ENCODE measurements at places on chromosomes 12 and 14.

DNA sequence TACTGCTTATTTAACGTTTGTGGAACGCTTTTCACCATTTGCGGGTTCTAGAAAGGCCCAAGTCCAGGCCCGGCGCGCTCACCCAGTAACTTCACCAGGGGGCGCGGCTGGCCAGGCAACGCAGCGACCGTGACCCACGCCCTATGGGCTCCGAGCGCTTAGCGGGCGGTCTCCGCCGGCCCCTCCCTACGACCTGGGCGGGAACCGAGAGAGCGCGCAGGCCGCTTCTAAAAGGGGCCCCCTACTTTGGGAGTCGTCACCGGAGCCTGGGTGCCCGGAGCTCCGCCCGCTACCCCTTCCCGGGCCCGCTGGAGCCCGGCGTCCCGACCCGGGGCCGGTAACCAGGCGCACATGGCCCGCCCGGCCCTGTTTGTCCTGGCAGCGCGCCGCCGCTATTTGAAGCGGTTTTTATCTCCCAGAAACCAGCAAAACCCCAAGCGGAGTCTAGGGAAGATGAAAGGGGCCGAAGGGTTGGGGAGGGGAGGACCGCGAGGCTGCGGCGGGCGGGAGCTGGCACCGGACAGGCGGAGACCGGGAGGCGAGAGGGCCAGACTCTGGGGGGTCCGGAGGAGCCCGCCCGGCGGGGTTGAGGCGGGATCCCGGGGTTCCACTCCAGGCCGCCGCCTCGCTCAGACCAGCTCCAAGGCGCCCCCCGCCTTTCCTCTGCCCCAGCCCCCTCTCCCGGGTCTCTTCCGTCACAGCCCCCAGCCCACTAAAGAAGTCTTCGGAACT is 3.5 kb upstream of the AAAS start:
- DNase-seq = peak; percentile 93

DNA sequence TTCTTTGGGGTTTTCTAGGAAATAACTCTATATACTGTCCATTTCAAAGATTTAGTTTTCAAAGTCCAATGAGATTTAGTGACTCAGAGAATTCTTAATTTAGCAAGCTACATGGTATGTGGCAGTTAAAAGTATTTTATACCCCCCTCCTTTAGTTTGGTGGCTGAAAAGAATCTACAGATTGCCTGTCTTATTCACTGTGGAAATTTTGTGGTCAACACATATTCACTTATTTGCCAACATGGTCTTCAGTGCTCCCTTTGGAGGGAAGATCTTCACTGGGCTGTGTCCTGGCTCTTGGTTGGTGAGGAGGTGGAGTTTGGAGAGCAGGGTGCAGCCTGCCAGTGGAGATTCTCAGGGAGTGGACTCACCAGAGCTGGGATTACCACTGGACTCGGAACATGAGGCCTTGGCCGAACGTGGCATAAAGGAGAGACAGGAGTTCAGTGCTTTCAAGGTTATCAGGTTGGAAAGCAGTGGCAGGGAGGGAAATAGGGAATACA is 39.8 kb downstream of the SAMD4A start:
- DNase-seq = no peak

DNA sequence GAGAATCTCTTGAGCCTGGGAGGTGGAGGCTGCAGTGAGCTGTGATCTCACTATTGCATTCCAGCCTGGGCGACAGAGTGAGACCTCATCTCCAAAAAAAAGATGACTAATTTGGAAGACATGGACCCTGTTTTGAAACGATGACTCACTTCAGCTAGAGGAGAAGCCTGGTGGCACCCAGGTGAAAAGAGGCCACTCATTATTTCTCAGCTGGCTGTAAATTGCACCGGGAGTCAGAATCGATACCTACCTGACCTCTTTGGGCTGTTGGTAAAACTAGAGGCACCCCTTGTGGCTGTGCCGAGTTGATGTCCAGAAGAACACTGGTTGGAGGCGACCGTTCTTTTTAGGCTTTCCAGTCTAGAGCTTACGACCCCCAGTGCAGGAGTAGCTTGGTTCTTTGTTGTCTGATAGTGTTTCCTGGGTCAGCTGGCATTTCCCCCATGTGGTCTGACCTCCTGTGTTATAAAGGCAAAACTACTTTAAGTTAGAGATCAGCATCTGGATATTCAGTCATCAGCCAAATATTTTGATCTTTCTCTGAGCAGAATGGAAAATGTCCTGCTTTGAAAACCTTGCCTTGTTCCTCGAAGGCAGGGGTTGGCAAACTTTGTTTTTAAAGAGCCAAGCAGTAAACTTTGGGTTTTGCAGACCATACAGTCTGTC is 93.2 kb downstream of the CHST11 start:
- no peak for DNase-seq

DNA sequence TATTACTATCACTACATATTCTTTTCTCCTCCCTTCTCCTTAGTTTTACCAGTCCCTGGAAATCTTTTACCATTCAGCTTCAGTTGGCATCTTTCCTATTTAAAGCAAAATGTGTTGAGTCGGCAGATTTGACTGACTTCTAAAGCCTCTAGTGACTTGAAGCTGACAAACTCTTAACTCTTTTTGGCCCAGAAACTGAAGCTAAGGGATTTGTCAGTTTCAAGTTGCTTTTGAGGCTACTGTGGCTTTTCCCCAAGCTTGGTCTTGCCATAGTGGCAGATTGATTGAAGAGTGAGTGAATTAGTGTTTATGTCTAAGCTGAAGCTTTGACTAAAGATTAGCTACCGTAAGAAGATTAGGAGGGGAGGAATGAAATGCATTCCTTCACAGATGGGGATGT is 104.0 kb downstream of the ETNK1 start:
- DNase-seq = peak; percentile 59

DNA sequence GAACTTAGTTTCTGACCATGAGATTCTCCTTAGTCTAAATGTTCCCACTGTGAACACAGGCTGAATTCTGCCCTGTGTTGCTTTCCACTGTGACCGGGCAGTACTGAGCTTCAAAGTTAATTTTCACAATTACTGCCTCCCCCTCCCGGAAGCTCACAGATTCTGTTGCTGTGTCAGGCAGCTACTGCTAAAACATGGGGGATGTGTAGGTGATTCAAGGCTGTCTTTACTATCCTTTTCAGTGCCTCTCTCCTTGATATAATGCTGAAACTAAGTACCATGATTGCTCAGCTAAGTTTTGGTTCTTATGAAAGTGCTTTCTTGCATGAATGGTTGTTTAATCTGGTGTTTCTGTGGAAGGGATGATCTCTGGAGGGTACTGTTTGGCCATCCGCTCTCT is 428.3 kb upstream of the NOVA1 start:
- no peak for DNase-seq

GRCh38 chr12:114392909-114393308 is 13.0 kb downstream of the TBX5 start:
- no peak for DNase-seq

DNA sequence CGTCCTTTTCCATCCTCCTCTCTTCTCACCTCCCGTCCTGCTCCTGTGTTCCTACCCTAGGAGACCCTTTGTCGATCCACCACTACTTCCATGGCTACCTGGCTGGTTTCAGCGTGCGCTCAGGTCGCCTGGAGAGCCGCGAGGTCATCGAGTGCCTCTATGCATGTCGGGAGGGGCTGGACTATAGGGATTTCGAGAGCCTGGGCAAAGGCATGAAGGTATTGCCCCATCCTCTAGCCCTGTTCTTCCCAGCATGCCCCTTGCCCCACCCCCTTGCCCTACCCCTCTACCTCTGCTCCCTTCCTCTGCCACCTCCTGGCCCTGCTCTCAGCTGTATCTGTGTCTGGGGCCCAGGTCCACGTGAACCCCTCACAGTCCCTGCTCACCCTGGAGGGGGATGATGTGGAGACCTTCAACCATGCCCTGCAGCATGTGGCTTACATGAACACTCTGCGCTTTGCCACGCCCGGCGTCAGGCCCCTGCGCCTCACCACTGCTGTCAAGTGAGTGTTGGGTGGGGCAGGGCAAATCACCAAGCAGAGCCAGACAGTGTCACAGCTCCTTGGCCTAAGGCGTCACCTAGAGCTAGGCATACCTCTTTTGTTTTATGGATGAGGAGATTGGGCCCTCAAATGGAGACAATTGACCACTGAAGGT is 12.8 kb downstream of the CLSTN3 start:
- no peak for DNase-seq

DNA sequence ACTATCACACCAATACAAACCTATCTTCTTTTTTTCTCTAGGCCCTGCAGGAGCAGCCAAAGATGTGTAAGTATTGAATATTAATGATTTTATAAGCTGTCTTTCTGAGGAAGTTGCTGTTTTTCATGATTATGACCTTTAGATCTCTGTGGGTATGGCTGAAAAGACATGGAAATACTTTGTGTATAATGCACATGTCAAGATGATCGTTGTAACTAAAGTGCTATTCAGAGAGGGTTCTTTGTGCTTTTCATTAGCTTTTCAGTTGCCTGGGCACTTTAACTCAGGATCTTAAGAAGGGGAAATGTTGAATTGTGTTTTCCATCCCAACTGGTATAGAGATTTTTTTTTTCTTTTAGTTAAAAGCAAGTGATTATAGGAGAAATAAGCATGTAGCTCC is 18.1 kb downstream of the C12orf75 start:
- DNase-seq = no peak

DNA sequence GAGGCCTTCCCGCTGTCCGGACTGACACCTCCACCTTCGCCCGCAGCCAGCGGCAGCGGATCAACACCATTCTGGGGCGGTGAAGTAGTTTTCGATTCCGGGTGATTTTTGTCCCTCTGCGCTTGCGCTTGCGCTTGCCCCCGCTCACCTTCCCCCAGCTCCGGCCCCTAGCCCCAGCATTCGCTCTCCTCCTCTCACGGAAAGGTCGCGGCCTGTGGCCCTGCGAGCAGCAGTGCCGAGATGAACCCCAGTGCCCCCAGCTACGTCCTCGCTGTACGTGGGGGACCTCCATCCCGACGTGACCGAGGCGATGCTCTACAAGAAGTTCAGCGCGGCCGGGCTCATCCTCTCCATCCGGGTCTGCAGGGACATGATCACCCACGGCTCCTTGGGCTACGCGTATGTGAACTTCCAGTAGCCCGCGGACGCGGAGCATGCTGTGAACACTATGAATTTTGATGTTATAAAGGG is 22.7 kb upstream of the SRGAP1 start:
- no peak for DNase-seq

DNA sequence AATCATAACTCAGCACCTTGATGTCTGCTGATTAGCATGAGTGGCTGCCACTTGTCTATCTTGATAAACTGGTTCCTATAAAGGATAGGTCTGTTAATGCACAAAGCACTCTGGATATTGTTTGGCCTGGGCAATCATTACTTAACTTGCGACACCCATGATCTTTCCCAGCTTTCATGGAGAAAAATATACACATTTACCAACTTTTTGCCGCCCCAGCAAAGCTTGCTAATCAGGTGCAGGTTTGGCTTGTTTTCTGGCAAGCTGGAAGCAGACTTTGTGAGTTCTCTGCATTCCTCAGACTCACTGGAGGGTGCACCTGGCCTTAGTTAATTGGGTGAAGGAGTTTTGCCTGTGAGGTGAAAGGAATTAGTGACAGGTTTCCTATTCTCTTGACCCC is 1126.4 kb upstream of the FLRT2 start:
- DNase-seq = no peak

- DNase-seq = no peak
These were observed 22.9 kb downstream of the DICER1 start for GRCh38 chr14:95134304-95134933.

DNA sequence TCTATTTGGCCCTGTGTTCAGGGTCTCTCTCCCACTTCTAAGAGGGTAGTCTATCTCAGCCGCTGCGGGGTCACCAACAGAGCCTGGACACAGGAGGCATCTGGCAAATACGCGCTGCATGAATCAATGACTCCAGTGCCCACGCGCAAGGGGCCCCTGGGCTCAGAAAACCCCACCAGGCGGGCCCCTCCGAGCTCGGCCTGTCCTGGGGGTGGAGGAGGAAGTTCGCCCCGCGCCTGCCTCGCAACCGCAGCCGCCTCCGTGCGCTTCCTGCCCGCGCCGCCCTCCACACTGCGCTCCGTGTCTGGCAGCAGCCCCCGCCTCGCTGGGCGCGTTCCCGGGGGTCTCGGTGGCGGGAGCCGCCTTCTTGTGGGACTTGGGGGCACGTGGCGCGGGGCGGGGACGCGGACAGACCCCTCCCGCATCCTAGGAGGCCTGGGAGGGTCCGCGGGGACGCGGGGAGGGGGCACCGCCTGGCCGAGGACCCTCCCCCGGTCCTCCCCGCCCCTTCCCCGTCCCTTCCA is 811 bp upstream of the FBRSL1 start:
- no peak for DNase-seq

- no peak for DNase-seq
These were observed 54.3 kb upstream of the LRTM2 start for GRCh38 chr12:1766110-1766509.

DNA sequence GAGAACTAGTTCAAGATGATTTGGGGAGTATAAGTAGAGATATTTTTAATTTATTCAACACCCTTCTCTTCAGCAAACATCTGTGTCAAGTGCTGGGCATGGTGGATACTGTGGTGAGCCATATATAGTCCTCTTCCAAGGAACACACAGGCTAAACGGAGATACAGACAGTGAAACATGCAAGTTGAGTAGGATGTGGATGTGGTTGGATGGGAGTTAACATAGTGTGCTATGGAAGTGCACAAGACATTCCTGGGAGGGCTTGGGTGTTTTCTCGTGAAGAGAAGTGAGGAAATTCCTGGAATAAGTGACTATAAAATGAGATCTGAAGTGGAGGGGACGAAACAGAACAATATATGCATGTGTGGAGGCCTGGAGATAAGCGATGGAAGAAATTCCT is 181.1 kb upstream of the NPAS3 start:
- no peak for DNase-seq

DNA sequence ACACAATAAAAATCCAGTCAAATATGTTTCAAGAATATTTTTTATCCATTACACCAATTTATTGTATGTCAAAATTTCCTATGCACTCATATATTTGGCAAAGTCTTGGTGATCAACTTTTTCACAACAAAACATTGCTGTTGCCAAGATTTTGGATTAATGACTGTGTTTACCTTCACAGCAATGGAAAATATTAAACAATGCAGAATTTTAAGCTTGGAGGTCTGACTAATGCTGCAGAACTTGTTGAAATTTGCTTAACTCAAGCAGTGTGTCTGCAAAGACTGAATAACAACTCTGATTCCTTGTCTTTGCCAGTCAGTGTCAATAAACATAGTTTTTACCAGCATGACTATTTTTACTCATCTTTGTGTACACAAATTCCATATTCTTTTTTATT is 336.4 kb downstream of the CCER1 start:
- no peak for DNase-seq

DNA sequence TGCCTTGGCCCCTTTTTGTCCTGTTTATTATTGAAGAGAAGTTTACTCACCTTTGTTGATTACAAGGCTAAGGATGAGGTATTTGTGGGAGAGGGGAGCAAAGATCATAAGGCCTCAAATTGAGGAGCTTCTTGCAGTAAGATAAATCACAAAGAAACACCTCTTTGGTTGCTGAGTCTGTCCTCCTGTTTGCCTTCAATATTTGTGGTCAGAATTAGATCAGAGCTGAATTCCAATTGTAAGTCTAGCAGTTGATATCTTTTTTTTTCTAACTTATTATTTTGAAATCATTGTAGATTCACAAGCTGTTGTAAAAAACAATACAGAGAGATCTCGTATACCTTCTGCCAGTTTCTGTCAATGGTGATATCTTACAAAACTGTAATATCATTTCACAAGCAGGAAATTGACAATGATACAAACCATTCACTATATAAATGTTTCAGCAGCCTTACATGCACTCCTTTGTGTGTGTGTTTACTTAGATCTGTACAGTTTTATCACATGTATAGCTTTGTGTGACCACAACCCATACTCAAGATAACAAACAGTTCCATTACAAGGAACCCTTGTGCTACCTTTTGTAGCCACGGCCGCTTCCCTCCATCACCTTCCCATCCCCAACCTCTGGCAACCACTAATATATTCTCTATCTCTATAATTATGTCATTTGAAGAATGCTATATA is 97.4 kb downstream of the KICS2 start:
- no peak for DNase-seq

Data from D341Med (cell line).